ENCODE measurements at places on chromosomes 11 and 22. TPM values are rescaled to one million over a fixed set of nuclear protein-coding genes. Genes with fewer than 3 reads are reported as not detected.

The RIN1 gene
- 21.7 TPM for total RNA-seq

The FOSL1 gene
- total RNA-seq, result 186 TPM

GRCh38 chr11:124167826-124168231, 15.3 kb upstream of the OR10D3 start:
- no peak for DNase-seq

The PDE2A gene
- total RNA-seq, result 0.74 TPM

- DNase-seq, result no peak
Observed at GRCh38 chr11:132379540-132379939, 1009.1 kb downstream of the NTM start.

The APOL5 gene
- total RNA-seq, result not detected

All from Panc1 (cell line).